ENCODE measurements at places on chromosomes 16 and 17.

DNA sequence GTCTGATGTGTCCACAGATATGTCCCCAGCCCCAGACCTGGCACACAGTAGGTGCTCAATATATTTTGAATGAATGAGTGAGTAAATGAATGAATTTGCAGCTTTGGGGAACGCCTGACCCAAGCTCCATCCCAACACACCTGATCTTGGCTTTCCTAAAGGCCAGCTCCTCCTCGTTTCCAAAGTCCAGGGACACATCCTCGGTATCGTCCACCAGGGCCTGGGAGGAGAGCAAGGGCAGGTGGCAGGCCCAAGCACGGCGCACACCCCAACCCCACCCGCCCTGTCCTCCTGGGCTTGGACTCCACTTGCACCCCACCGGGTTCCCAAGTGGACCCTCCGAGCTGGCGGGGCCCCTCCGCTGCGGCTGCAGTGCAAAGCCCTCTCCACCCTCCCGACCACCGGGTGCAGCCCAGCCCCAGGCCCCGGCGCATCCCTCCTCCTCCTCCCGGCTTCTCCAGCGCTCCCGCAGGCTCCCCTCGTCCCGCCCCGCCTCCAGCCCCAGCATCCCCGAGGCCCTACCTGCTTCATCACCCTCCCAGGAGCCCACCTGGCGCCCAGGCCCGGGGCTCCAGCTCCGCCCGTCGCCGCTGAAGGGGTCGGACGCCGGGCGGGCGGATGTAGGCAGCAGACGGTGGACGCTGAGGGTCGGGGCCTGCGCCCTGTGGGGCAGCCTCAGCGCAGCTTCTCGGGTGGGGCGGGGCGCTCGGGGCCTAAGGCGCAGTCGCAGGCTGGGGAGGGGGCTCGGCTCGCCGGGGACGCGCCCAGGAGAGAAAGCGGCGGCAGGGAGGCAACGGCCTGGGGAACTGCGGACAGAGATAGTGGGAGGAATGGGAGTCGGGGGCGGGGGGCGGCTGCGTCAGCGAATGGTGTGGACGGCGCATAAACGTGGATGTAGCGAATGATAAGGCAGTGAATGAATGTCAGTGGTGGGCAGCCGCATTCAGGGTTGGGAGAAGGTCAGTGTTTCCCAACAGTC lies at the start of gene TVP23A:
TSS of gene TVP23A (minus strand) at position 832 of the 979 bp plus-strand sequence. CDS start at position 531, 301 bp downstream.
- DNase-seq: no peak

DNA sequence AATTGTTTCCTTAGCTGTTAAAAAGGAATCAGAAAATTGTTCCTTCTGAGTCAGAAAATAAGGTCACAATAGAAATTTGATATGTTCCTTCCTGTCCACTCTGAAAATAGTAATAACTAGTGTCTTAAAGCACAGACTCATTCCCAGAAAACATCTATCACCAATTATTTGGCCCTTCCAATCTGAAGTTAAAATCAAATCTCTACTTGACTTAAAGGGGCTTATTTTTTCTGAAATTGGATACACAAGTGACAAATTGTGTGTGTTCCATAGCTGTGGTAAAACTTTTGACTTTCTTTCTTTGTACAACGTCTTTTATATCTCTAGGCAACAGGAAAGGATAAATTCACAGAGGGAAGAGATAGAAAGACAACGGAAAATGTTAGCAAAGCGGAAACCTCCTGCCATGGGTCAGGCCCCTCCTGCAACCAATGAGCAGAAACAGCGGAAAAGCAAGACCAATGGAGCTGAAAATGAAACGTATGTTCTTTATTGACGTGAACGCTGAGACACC lies 54.5 kb upstream of the MRC2 start:
- peak; percentile 50 for DNase-seq

DNA sequence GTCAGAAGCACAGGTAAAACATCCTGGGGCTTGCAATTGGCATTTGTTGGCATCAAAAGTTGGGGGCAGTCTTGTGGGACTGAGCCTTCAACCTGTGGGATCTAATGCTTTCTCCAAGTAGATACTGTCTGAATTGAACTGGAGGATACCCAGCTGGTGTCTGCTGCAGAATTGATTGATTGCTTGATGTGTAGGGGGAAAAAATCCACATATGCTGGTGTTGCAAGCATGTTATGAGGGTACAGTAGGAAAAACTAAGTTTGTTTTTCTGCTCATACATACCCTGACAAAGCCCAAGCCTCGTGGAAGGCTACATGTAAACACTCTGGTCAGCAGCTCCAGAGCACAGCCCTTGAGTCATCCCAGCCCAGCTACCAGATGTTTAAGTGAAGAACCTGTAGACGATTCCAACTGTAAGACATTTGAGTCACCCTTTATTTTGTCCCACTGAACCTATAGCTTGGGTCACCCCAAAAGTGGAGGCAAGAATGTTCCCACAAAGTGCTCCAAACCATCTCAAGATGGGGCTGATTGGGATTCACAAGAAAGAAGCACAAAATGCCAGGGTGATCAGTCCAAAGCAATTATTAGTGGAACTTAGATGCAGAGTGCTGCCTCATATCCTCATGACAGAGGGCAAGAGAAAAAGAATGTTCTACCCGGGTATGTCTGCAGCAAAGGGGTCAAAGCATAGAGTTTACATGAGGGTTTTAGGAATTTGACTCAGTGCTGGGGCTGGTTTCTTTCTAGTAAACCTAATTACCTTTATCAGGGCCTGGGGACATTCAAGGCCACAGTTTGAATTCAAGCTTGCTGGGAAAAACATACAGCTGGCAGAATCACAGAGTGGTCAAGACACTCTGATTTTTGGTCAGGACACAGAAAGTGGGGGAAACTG lies 9.6 kb upstream of the APPBP2 start:
- peak; percentile 83 for DNase-seq

GRCh38 chr17:38743556-38744171 lies 4.5 kb downstream of the PCGF2 start:
- no peak for DNase-seq

DNA sequence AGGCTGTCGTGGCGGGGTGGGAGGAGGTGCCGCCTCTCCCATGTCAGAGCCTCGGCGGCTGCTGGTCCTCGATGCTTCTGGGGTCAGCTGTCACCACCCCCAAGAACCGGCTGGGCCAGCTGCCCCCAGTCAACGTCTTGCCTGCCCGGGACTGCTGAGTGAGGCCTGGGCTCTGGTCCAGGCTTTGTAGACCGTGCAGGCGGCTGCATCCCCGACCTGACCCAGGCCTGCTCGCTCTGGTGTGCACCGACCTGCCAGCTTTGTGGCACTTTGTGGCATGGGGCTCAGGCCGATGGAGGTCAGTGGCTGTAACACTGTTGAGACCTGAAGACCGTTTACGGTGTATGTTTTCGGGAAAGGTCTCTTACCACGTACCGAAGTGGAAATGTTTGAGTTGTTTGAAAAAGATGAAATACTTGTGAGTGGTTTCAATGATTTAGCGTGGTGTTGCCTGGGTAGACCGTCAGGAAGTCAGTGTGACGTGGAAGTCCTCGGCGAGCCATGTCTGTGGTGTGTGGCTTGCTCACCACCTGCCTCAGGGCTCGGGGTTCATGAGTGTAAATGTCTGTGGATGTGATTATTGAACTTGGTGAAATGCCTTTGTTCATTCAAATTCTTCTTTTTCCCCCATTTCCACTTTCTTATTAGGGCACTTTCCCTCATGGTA lies 53.2 kb upstream of the ZNF750 start:
- DNase-seq: no peak

- no peak for DNase-seq
Observed at GRCh38 chr17:1533661-1534325, 17.4 kb upstream of the INPP5K start.

DNA sequence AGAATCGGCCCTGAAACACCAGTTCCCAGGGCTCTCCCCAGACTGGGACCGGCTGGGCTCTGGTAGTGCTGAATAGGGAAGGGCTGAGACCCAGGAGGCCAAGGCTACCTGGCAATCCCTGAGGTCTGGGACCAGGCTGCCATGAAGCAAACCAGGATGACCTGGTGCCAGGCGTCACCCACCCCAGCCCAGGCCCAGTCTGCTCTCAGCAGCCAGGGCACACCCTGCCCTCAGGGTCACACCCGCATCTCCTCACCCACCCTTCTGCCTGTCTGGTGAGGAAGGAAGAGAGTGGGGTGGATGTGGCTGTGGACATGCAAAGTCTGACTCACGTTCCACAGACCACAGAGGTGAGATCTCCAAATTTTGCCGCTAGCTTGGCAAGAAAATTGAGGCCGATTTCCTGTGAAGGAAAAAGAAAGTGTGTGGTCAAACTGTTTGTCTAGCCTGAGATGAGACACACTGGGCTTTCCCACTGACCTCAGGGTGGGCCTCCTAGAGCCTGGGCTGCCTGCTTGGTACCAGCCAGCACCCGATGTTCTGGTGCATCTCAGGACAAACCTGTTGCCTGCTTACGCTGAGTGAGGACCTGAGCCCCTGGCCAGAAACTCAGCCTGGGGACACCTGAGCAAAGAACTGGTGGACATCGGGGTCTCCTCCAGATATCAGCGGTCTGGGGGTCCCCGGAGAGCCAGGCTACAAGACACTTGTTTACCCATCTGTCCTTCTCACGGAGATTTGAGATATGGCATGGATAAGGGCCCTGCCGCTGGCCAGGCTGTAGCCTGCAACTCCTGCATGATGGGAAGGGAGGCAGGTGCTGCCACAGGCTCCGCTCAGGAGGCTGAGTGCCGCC lies 6.3 kb upstream of the RAB37 start:
- DNase-seq: no peak

- DNase-seq: no peak
Observed at GRCh38 chr16:88719267-88719932, 13.1 kb downstream of the CTU2 start.

DNA sequence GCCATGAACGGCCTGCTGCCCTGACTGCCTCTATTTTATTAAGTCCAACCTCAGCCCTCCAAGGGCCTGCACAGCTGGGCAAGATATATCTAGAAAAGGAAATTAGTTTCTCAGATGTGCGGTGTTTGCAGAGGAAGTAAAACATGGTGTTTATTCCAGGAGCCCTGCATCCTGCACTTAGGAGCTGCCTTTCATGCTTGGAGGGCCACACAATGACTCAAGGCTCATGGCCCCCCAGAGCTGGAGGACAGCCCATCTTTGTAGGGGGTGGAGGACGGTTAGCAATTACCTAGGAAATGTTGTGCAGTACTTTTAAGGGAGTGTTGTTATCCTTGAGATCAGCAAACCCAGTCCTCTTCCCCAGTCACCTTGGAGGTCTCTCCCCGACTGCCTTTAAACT lies 80.5 kb downstream of the COPRS start:
- no peak for DNase-seq

GRCh38 chr16:25855063-25855462 lies 163.3 kb downstream of the HS3ST4 start:
- DNase-seq: no peak

DNA sequence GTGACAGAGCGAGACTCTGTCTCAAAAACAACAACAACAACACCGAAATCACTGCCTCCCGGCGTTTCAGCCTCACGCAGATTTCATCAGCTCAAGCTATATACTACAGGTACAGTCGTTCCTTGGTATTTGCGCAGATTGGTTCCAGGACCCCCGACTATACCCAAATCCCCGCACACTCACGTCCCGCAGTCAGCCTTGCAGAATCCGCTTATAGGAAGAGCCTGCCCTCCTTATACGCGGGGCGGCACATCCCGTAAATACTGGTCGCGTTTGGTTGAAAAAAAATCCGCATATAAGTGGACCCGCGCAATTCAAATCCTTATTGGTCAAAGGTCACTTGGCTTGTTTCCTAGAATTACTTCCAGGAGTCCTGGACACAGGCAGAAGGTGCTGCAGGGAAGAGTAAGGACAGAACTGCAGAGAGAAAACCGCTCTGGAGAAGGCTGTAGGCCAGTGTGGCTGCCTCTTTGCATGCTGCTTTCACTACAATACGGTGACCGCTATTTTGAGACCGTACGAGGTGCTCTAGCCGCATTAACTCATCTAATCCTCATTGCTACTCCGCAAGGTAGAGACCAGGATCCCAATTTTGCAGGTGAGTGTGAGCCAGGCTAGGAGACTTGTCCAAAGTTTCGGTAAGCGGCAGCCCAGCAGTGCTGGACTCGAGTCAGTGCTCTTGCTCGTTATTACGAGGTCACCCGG lies 718 bp downstream of the NDUFAB1 start:
- DNase-seq: peak; percentile 15

GRCh38 chr17:72121164-72122009 lies 567 bp downstream of the SOX9 start:
- DNase-seq: peak; percentile 76

GRCh38 chr16:28495098-28495793 lies 803 bp downstream of the APOBR start:
- no peak for DNase-seq

DNA sequence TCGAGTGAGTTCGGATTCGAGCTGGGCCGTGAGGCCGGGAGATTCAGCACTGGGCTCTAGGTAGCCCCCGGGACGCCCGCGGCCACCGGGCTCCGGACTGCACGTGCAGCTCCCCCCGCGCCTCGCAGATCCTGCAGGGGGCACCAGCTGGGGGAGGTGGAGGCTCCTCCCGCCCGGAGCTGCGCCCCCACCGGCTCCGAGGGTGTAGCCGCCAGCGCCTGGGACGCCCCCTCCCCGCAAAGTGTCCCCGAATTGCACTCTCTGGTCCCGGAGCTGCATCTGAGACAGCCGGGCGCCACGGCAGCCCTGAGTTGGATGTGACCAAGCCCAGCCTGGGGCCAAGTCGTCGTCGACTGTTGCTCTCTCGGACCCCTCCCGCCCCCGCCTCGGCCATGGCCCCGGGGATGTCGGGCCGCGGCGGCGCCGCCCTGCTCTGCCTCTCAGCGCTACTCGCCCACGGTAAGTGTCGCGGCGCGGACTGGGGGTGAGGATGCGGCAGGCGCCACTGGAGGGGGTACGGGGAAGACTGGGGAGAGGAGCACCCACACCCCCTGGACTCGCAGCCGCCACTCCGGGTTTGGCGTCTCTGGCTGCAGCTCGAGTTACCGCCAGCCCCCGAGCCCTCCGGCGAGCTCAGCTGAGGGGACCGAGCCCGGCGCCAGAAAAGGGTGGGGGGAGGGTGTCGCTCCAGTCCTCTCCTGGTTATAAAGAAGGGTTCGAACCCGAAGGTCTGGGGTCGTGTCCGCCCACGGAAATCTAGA lies 1.5 kb downstream of the TMEM132E start:
- peak; percentile 28 for DNase-seq

- DNase-seq: peak; percentile 47
Observed at GRCh38 chr16:19517424-19518089, 4.3 kb downstream of the GDE1 start.

DNA sequence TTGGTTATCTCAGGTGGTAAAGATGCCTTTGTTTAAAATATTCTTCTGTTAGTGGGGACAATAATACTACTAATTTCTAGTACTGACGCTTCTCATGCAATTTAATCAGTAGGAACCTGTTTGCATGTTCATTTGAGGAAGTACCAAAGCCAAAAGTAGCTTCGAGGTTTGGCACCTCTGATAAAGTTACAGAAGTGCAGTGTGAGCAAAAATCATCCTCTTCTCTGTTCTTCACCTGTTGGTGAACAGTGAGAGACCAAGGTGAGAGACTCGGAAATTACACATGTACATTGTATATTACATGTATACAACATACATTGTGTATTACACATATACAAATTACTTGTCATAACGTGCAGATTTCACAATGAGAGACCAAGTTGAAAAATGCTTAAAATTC lies 404.6 kb downstream of the MAF start:
- DNase-seq: no peak

GRCh38 chr16:17389384-17389783 lies 81.4 kb downstream of the XYLT1 start:
- DNase-seq: peak; percentile 90

- no peak for DNase-seq
Observed at GRCh38 chr16:23428351-23428750, 24.6 kb downstream of the COG7 start.

- DNase-seq: no peak
Observed at GRCh38 chr17:63631062-63631461, 8.8 kb downstream of the MAP3K3 start.

GRCh38 chr17:40374821-40375498 lies 10.4 kb upstream of the GJD3 start:
- no peak for DNase-seq

Measured in adipocyte (in vitro differentiated cells).